Stimulated activated CD8-positive, alpha-beta memory T cell treated with anti-CD3 and anti-CD28 coated beads, Interleukin-2, amount 100 ng/mL, for 1 hour (primary cell): ENCODE measurements at places on chromosomes 12 and 14.

- DNase-seq: no peak
These were observed 27.6 kb upstream of the BEGAIN start for GRCh38 chr14:100614803-100615202.

DNA sequence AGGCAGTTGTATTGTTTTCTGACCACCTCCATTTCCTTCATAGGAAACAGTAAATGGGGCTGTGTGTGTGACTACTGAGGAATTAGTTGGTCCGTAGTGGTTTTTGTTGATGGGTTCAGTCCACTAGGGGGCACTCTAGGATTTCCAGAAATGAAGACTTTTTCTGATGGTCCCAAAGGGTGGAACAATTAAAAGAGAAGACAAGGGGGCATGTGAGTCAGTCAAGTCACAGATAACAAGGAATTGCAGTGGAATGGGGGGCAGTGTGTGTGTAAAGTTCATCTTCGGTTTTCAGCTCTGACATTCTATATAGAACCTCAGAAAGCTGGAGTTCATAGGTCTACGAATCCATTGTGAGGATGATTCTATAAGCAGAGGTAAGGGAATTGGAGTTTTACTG lies 186.6 kb upstream of the OR4E1 start:
- no peak for DNase-seq

- no peak for DNase-seq
These were observed 105.7 kb upstream of the C14orf180 start for GRCh38 chr14:104473649-104474494.

- DNase-seq: no peak
These were observed 66.6 kb downstream of the DAAM1 start for GRCh38 chr14:59254911-59255545.

GRCh38 chr12:63929426-63929825 lies 84.9 kb downstream of the SRGAP1 start:
- DNase-seq: no peak
